ENCODE measurements at places on chromosomes 7 and 10.

DNA sequence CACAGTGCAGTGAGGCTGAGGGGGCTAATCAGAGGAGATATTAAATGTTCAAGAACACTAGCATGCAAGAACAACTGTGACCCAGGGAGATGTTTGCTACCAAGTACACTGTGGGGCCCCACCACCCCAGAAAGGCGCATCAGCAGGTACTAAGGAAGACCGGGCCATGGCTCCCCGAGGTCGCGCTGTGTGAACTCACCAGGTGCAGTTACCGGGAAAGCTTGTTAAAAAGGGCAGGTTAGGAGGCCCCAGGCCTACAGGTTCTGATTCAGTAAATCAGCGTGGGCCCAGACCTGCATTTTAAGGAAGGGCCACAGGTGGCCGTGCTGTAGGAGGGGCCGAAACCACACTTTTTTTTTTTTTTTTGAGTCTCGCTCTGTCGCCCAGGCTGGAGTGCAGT, 54.6 kb downstream of the TMEM209 start:
- DNase-seq: no peak

GRCh38 chr10:132739225-132739613, 46.7 kb downstream of the NKX6-2 start:
- no peak for DNase-seq

DNA sequence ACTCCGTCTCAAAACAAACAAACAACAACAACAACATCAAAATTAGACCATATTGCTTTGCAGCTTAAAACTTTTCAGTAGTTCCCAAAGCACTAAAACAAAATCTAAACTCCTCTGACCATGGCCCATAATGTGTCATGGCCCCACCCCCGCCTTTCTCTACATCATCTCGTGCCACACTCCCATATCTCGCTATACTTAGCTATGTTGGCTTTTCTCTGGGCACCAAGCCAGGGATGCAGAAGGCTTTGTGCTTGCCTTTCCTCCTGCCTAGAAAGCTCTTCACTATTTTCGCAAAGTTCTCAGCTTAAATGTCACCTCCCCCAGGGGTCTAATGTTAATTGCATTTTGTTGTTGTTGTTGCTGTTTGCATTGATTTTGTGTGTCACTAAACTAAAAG, 15.1 kb upstream of the SLC16A12 start:
- no peak for DNase-seq

- no peak for DNase-seq
Measured at GRCh38 chr10:78890506-78890905, 178.3 kb upstream of the ZMIZ1 start.

GRCh38 chr10:51028420-51028819, 45.9 kb upstream of the PRKG1 start:
- no peak for DNase-seq

DNA sequence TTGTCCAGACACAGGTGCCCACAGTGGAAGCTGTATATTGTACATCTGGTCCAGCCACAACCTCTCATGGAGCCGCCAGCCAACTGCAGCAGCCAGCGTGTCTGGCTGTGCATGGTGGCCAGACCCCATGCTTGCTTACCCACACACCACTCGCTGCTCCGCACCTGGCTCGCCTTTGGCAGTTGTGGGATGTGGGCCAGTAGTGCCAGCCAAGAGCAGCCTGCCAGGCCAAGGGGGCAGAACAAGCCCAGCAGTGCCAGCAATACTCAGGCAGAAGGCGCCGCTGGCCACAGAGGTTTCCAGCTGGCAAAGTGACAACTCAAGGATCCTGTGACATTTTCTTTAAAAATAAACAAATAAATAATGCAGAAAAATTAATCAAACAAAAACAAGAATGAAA, 11.7 kb upstream of the TMEM243 start:
- no peak for DNase-seq

DNA sequence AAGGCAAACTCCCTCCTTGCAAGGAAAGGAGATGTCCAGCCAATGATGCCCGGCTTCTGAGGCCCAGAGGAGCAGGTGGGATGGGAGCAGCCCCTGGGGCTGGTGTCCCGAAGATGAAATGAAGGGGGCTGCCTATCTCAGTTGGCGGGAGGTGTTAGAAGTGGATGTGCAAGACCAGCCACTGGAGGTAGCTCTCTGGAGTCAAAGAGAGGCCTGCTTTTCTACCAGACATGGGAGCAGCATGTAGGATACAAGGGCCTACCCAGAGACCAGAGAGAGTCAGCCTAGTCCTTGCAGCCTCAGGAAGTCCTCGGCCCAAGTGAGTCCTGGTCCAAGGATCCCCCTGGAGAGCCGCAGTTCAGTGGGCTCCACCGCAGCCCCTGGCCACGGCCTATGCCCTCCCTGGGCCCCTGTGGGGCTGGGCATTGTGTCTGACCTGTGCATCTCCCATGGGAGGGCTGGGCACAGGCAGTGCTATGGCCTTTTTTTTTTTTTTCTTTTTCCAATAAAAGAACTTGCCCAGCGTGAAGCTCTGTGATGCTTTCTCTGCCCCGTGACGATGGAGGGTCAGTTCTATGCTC, 17.7 kb downstream of the GOLGA7B start:
- no peak for DNase-seq

DNA sequence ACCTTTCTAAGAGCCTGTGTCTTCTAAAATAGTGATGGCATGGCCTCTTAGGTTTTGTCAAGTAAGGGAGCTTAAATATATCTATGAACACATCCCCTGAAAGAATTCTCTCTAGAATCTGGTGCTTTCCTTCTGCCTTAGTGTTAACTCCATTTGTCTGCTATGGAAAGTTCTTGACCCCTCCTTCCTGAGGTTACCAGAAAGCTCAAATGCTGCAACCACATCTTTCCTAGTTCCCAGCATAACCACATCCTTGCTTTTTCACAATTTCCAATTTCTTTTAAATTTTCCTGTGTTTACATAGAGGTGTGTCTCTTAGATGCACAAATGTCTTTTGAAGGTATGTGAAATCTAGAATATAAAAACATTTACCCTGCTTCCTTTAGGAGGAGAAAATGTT, 16.4 kb upstream of the GSDME start:
- no peak for DNase-seq

- no peak for DNase-seq
Measured at GRCh38 chr7:101126651-101127459, at the start of gene SERPINE1. Gene SERPINE1 (plus strand): TSS chr7:101127104. CDS start chr7:101128394, 1,290 bp downstream.

DNA sequence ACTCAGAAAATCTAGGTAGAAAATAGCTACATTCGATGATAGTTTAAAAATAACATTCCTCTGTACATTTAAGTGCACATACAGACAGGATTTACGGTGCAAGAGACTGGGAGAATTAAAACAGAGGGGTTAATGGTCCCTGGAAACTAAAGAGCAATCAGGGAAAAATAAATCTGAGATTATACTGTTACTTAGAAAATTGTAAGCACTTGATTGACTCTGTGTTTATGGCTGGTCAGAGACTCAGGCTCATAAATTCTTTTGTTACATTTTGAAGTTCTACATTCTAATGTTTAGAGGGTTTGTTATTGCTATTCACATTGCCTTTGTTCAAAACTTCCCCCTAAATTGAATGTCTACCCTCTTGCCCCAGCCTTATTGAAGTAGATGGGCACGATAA, 54.4 kb downstream of the CDCA7L start:
- DNase-seq: no peak

DNA sequence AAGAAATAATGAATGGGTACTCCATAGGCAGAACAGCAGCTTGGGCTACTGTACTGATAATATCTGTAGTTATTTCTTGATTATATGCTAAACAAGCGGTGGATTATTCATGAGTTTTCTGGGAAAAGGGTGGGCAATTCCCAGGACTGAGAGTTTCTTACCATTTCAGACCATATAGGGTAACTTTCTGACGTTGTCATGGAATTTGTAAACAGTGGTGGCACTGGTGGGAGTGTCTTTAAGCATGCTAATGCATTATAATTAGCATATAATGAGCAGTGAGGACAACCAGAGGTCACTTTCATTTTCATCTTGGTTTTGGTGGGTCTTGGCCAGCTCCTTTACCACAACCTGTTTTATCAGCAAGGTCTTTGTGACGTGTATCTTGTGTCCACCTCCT, 399.7 kb downstream of the CDC14C start:
- DNase-seq: no peak

DNA sequence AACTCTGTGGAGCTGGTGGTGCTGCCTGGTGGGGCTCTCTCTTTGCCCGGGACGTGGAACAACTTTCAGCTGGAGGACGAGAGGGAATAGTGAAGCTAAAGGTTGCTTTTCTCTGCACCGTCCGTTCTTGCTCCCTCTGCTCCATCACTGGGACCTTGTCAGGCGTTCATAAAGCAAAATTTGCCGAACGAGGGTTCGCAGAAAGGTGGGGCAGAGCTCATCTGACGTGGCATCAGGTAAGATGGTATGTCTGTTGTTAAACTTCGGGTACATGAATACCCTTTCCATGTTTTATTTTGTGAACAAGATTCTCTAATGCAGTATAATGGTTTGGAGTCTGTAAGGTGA, 416 bp downstream of the BBS9 start:
- no peak for DNase-seq

- no peak for DNase-seq
Measured at GRCh38 chr10:83991986-83992753, 147.1 kb upstream of the GHITM start.

DNA sequence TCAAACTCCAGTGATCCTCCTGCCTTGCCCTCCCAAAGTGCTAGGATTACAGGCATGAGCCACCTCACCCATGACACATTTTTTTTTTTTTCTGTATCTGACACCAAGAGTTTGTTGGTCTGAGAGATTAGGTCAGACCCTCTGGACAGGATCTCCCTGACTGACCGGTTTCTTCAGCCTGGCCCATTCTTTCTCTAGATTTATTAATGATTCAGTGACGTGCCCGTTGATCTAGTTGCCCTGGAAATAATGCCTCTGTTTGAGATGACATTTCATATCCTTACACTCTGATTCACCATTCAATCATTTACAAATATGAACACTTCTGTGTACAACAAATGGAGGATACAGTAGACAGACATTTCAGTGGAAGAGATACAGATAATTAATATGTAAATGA, 1.4 kb upstream of the ZNF212 start:
- no peak for DNase-seq

DNA sequence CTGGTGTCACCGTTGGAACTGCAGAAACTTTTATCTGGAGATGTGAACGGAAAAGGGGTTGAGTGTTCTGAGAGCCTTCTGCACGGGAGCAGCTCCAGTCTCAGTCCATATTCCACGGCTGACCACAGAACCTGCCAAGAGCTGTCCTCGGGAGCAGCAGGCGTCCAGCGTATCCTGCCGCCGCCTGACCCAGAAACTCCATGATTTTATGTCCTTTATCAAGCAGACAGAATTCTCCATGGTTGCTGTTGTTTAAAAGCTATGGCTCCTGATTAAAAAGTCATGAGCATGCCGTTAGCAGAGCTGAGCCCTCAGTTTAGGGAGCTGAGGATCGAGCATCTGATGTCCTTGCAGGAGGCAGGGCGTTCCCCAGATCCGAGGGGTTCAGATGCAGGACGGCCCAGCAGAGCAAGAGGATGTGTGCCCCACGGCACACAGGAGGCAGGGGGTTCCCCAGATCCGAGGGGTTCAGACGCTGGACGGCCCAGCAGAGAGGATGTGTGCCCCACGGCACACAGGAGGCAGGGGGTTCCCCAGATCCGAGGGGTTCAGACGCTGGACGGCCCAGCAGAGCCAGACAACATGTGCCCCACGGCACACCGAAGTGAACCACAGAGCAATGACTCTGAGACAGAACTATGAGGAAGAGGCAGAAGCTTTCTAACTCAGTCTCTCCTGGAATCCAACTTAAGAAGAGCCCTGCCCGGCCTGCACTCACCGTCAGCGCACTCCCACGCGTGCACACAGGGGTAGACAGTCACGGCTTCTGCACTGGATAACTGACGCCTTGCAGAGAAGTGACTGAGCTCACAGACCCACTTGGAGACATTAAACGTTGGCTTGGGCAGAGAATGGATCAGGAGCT, 96.4 kb downstream of the WDR37 start:
- no peak for DNase-seq

GRCh38 chr10:106978756-106979155, 185.8 kb downstream of the SORCS1 start:
- no peak for DNase-seq

DNA sequence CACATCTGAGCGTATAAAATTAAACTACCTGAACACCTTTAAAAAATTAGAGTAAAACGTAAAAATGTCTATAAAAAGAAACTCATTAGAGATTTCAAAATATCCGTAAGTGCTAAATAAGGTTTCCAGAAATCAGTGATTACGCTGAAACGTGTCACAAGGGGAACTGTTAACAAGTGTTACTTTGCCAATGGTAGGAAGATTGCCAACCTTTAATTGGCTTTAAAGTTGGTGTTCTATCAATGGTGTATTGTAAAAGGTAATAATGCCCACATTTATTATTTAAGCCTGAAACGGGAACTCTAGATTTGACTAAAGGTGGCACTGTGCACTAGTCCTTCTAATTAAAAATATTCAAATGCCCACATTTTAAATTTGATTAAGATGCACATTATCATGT, 37.8 kb upstream of the HIBADH start:
- DNase-seq: no peak

DNA sequence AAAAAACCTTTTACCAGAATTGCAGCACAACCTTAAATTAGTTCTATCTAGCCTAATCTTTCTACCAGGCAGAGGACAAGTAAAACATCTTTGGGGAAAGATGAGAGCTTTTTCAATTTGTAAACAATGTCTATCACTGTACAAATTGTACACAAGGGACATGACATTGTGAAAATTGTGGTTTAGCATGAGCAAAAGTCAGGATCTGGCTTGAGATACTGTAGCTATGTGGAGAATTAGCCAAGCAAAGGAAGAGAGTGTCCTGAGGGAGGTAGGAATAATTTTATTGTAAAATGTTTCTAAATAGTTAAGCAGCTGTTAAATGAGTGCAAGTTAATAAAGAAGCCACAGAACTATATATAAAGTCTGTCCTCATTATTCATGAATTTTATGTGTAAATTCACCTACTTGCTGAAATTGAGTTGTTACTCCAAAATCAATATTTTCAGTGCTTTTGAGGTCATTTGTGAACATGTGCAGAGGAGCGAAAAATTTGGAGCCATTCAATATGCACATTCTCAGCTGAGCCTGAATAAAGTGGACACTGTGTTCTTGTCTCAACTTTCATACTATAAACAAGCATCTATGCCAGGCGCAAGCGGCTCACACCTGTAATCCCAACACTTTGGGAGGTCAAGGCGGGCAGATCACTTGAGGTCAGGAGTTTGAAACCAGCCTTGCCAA, 42.8 kb upstream of the POM121L12 start:
- DNase-seq: no peak

DNA sequence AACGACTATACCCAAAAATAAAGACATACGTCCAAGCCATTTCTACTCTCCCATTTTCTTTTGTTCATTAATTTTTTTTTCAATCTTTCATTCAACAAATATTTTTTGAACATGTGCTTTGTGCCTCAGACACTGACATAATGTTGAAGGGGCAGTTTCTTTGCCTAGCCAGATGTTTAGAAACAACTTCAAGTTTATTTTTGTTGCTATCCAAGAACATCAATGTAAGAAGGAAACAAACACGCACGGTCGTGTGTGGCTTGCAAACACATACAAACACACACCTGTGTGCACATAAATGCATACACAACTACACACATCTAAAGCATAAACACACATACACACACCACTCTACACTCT, 39.9 kb downstream of the BTBD16 start:
- DNase-seq: no peak

Measured in stimulated activated CD4-positive, alpha-beta T cell treated with anti-CD3 and anti-CD28 coated beads, Interleukin-1b, Interleukin-23, amount 100 ng/mL, for 1 hour (primary cell).